ENCODE measurements at places on chromosomes 6 and 20. TPM values are rescaled to one million over a fixed set of nuclear protein-coding genes. Genes with fewer than 3 reads are reported as not detected.

NKAIN4 gene
- total RNA-seq: not detected

FAM83C gene
- not detected for total RNA-seq

GRCh38 chr6:138115877-138116660 is 8.8 kb upstream of the PERP start:
- H3K4me1 ChIP-seq: no peaks in the 10 kb centered on the region
- no peak overlapping the region for H3K4me3 ChIP-seq

HLA-DMA gene
- 13.0 TPM for total RNA-seq

GRCh38 chr20:51164731-51165130 is 141.8 kb upstream of the KCNG1 start:
- no peak for DNase-seq
- no peaks in the 10 kb centered on the region for H3K27me3 ChIP-seq
- no peak overlapping the region for H3K27ac ChIP-seq

DNA sequence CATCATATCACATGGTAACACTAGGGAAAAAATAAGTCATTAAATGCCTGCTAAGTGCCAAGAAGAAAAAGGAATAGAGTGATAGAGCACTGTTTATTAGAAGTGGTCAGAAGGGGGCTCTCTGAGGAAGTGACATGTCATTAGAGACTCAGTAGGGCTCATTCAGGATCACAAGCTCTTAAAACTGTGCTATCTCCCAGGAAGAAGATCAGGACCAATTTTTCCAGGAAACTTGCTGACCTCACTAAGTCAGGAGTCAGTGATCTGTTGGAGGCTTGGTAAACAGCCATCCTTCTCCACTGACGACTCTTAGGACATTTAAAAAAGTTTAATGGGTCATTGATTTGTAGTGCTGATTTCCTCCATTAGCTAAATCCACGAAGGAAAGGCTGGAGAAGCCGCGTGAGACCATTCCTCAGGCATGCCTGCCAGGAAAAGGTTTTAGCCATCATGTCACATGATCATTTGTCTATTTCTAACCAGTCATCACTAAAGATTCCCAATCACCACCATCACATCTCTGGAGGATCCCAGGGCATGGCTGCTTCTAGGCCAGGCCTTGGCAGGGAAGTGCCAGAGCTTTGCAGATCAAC is 5.9 kb upstream of the PTPN1 start:
- H3K4me3 ChIP-seq: no peak overlapping the region
- H3K4me1 ChIP-seq: no peaks in the 10 kb centered on the region
- no peaks in the 10 kb centered on the region for H3K27me3 ChIP-seq

MLN gene
- total RNA-seq: not detected

DNA sequence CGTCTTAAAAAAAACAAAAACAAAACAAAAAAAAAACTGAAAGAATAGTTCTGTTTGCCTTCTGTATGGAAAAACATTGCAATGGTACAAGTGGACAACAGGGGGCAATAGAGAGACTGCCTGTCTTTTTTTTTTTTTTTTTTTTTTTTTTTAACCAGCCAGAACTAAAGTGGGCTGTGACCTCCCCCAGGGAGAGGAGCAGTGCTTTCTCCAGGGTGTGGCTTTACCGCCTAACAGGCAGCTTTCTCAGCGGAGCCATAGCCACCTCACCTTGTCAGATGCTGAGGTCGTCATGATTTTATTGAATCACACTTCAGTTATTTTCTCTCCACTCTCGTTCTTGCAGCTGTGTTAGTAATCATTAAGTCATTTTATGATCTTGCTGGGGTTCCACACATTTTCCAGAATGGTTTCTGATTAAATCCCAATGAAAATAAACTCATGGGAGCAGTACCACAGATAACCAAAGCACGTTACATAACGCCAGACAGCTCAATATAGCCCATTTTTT is 78.4 kb downstream of the GMPR start:
- no peak for DNase-seq
- no peak overlapping the region for H3K27ac ChIP-seq
- no peaks in the 10 kb centered on the region for H3K27me3 ChIP-seq
- H3K4me3 ChIP-seq: no peak overlapping the region

DNA sequence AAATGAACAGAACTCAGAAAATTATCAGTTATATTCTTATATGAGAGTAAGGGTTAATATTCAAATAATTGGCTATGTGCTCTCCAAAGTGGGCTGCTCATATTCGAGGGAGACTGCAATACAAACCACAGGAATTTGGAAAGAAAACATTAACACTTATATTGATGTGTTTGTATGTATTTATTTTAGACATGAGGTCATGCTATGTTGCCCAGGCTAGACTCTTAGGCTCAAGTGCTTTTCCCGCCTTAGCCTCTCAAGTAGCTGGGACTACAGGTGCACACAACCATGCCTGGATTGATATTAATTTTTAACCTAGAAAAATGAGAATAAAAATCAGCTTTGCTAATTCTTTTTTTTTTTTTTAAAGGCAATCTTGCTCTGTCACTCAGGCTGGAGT is 35.0 kb downstream of the BTBD9 start:
- H3K27ac ChIP-seq: no peak overlapping the region
- H3K27me3 ChIP-seq: no peaks in the 10 kb centered on the region
- no peaks in the 10 kb centered on the region for H3K36me3 ChIP-seq
- H3K4me1 ChIP-seq: peaks cover 7% of the 10 kb centered on the region

GRCh38 chr6:158010591-158011477 is 29.2 kb downstream of the SYNJ2 start:
- H3K4me1 ChIP-seq: no peaks in the 10 kb centered on the region
- DNase-seq: no peak
- H3K36me3 ChIP-seq: no peaks in the 10 kb centered on the region
- peak overlapping the region; percentile 68 for H3K27ac ChIP-seq

DNA sequence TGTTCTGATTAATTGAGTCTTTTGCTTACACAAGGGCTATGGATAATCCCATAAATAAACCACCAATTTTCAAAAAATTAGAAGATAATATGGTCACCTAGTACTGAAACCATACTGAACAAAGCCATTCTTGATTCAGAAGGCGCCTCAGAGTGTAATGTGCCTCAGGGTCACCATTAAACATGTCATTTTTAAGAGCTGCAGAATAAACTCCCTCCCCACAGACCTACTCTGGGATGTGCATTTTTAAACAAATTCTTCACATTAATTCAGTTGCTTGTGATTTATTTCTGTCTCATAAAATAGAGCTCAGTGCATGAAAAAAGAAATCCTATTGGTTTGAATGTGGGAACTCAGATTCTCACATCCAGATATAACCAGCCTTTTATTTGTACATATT is 202.1 kb upstream of the HEY2 start:
- no peaks in the 10 kb centered on the region for H3K36me3 ChIP-seq
- no peaks in the 10 kb centered on the region for H3K27me3 ChIP-seq
- no peak for DNase-seq
- H3K4me3 ChIP-seq: no peak overlapping the region
- no peaks in the 10 kb centered on the region for H3K4me1 ChIP-seq
